ENCODE measurements at places on chromosomes 1 and 21.

DNA sequence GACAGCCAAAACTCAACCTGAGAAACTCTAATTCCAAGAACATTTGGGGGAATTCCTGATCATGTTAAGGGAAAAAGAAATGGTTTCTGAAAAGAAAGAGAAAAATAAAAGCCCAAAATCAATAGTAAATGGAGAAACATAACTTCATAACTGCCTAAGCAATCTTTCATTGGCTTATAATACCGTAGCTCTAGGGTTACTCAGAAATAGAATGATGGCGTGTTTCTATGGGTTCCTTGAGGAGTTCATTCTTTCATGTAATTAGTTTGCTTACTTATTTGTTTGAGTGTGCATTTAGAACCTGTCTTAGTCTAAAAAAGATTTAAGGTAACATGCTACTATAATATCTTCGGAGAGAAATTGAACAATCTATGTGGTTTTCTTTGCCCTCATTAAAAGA, 37.5 kb upstream of the FBXO28 start:
- DNase-seq, result no peak

GRCh38 chr1:115173151-115173550, 83.8 kb upstream of the TSPAN2 start:
- DNase-seq, result no peak

DNA sequence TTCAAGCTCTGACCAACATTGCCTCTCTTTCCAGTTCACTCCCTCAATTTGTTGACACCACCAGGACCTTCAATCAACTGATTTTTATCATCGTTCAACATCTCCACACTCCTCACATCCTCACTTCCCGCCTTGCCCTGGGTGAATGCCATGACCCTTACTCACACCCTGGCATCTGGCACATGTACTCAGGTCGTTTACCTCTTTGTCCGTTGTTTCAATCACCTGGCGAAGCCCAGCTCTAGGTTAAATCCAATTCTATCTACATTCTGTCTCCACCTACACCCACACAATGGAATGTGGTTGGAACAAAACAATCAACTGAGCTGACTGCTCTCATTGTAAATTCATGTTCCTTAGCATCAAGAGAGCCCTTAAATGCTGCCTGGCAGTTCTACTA, 24.2 kb upstream of the TBX15 start:
- no peak for DNase-seq

- DNase-seq, result no peak
Measured at GRCh38 chr1:11253226-11253625, 9.1 kb downstream of the MTOR start.

- no peak for DNase-seq
Measured at GRCh38 chr1:85296980-85297379, 20.5 kb upstream of the BCL10 start.

DNA sequence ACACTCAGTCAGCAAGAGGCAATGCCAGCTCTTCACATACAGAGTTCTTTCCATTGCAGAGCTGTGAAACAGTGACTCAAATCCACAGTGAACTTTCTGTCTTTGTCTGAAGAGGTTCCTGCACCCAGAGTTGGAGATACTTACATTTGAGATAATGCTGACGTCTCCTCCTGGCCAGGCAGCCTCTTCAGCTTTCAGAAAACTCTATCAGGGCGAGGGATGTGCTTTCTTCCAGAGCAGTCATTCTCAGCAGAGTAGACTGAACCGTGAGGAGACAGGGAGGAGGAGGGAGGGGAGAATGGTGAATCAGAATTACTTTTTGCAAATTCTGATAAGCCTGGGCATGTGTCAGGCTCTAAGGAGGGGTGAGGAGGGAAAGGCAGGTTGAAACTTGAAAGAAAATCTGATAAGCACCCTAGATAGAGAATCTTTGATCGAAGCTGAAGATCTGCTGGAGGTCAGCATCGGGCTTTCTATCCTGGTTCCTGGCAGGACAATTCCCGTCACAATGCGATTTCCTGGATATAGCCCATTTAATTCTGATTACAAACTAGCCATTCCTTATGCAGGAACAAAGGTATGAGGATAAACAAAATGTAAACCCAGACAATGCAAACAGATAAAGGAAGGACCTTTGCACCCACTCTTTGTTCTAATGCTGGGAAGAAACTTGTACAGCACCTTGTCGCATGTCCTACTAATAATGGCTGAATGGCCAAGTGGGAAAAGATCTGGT, 18.9 kb upstream of the NID1 start:
- DNase-seq, result no peak

DNA sequence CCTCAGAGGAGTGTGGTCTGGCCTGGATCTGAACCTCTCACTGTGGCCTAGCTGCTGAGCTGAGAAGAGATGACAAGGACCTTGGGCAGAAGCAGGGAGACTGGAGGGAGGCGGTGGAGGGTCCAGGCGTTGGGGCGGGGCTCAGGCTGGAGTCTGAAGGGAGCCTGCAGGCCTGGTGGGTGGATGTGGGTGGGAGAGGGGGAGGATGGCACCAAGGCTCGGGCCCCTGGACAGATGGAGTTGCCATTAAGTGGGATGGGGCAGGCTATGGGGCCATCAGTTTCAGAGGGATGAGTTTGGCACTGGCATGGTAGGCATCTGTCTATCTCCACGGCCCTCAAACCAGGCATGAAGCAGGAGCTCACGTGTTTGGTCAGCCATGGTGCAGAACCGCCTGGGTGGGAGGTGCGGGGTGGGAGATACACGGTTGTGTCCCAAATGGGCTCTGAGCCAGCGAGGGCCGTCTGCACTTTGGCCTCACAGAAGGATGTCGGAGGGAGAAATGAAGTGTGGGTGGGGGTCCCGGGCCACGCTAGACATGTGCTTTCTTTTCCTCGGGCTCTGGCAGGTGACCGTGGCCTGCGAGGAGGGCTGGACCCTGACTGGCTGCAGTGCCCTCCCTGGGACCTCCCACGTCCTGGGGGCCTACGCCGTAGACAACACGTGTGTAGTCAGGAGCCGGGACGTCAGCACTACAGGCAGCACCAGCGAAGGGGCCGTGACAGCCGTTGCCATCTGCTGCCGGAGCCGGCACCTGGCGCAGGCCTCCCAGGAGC, 23.6 kb downstream of the PCSK9 start:
- DNase-seq, result no peak

DNA sequence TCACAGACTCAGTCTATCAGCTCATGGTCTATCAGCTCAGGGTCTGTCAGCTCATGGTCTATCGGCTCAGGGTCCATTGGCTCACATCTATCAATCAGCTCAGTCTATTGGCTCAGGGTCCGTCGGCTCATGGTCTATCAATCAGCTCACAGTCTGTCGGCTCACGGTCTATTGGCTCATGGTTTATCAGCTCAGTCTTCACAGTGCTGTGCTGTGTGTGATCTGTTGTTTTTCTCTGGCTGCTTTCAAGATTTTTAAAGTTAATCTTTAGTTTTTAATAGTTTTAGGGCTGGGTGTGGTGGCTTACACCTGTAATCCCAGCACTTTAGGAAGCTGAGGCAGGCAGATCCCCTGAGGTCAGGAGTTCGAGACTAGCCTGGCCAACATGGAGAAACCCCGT, 14.4 kb downstream of the C1orf159 start:
- no peak for DNase-seq

DNA sequence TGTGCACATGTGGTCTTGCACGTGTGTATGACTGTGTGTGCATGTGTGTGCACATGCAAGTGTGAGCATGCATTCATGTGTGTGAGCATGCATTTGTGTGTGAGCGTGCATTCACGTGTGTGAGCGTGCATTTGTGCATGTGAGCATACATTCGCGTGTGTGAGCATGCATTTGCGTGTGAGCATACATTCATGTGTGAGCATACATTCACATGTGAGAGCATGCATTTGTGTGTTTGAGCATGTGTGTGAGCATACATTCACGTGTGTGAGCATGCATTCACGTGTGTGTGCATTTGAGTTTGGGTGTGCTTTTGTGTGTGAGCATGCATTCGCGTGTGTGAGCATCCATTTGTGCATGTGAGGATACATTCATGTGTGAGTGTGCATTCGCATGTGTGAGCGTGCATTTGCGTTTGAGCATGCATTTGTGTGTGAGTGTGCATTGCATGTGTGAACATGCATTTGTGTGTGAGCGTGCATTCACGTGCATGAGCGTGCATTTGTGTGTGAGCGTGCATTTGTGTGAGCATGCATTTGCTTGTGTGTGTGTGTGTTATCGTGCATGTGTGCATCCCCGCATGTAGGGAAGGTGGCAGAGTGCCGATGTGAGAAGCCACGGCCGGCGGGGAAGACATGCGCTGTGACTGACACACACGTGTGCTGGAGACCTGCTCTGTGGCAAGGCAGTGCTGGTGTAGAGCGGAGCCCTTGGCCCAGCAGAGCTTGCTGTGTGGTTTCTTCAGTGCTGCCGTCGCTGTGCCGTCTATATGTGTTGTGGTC, 18.2 kb downstream of the ITGB2 start:
- no peak for DNase-seq

- no peak for DNase-seq
Measured at GRCh38 chr1:168421399-168422004, 122.3 kb downstream of the XCL2 start.

DNA sequence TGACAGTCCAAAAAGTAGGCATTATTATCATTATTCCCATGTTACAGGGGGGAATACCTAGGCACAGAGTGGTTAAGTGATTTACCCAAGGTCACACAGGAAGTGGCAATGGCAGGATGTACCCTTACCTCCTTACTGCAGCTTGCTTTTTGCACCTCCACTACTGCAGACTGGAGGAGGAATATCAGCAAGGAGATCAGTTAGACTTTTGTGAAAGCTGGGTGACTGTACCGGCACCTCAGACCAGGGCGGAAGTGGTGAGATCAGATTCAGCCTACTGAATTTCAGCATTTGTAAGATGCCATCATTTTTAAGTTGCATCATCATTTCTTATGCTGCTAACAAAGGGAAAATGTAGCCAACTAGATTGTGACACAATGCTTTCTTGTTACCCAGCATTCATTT, 4.5 kb downstream of the ADARB1 start:
- no peak for DNase-seq

GRCh38 chr1:33434363-33434750, 3.5 kb upstream of the PHC2 start:
- DNase-seq, result no peak

DNA sequence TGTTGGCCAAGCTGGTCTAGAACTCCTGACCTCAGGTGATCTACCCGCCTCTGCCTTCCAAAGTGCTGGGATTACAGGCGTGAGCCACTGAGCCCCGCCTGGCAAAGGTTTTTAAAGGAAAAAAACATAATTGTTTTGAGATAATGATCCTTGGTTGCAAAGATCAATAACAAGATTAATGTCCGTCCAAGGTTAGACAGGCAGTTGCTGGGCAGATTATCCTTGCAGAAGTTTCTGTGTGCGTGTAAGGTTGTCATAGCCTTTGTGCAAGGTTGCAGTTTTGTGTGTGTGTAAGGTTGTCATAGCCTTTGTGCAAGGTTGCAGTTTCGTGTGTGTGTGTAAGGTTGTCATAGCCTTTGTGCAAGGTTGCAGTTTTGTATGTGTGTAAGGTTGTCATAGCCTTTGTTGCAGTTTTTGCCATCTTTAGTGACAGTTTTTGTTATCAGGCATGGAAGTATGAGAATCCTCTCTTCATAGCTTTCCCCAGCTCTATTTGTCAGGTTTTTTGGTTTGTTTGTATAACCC, 3.6 kb downstream of the YBEY start:
- DNase-seq, result no peak

DNA sequence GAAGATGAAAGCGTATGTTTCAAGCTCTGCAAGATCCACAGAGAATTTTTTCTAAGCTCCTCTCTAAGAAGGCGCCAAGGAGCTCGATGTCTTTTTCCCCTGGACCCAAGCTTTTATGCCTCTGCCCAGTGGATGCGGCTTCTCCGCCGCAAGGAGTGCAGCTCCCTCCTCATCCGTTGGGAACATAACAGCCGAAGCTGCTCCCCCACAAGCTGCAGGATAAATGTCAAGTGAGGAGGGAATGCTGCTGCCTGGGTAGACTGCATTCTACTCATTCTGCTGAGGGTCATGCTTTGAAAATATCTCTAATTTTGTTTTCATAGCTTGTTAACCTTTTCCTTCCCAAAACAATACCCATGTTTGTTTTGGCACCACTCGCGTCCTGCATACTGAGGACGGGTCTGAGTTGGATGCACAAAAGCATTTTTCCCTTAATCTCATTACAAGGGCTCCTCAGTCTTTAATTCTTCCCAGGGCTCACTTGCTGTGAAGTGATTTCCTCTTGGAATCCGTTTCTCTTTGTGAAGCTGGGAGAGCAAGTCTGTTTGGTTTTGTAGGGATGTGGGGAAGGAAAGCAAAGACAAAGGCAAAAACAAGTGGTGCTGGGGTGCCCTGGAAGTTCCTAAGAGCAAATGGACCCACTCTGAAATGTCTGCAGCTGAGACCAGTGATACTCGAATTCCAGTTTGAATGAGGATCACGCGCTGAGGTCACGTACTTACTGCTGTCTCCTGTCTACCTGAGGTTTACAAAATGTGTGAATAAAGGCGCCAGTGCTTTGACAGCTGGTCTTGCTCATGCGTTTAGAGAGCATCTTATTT, 134.0 kb upstream of the IRF2BP2 start:
- peak; percentile 54 for DNase-seq

DNA sequence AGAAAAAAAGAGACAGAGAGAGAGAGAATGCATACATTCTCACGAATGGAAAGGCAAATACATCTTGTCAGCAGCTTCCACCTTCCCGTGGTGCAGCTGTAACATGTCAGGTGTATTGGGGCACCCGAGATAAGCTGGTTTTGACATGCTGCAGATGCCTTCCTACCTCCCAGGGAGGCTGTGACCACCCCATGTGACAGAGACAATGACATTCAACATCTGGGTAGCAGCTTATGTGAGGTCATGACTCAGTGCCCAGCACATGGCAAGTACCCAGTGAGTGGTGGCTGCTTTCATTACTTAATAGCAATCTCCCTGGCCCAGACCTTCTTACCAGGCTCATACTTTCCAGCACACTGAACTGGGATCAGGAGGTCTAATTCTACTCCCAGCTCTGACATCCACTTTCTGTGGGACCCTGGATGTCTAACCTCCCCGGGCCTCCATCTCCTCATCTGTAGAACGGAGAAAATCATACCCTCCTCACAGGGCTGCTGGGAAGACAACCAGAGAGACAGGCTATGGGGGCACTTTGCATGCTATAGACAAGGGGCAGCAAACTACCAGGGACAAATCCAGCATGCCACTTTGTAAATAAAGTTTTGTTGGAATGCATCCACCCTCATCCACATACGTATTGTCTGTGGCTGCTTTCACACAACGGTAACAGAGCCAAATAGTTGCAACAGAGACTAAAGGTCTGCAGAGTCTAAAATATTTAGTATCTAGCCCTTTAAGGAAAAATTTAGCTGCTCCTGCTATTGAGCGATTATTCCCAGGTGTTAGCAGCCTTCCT, 38.5 kb upstream of the ZBTB40 start:
- no peak for DNase-seq

GRCh38 chr21:26280775-26281174, 110.2 kb upstream of the APP start:
- no peak for DNase-seq

- peak; percentile 64 for DNase-seq
Measured at GRCh38 chr1:150578272-150579109, 919 bp downstream of the MCL1 start.

Data from NCI-H2081 (cell line).